ENCODE measurements at places on chromosomes 6 and 20. TPM values are rescaled to one million over a fixed set of nuclear protein-coding genes. Genes with fewer than 3 reads are reported as not detected.

DNA sequence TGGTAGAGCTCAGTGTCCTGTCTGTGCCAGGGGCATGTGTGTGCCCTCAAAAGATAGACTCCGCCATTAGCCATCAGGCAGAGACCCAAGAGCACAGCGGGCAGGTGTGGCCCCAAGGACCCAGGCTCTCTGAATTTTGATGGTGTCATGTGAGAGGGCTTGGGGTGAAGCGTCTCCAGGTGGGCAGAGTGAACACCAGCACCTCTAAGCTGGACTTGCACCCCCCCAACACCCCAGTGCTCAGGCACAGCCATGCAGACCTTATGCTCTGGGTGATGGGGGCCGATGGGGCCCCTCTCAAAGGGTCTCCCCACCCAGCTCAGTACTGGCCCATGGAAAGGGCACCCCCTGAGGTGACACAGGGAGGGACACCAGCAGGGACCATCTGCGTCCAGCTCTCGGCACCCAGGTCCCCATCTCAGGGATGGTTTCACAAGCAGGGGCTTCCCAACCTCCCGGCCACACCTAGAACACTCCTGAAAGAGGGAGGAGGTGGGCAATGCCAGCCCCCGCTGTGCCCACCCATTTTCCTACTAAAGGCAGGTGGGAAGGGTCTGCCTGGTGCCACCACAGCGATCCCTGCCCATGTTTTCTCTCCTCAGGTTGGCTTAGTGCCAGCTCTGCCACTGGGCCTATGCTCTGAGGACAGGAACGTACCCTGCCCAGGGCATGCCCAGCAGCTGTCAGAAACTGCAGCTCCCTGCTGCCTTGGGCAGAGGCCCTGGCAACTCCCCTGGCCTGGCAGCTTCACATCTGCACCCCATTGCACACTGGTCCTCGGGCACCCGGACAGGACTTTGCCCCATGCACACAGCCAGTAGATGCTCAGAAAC lies 3.5 kb downstream of the CST7 start:
- no peak for DNase-seq

- no peak for DNase-seq
Observed at GRCh38 chr6:77926198-77926751, 273.4 kb downstream of the MEI4 start.

GRCh38 chr6:166942393-166943168 lies 13.8 kb downstream of the RNASET2 start:
- DNase-seq, result no peak

DNA sequence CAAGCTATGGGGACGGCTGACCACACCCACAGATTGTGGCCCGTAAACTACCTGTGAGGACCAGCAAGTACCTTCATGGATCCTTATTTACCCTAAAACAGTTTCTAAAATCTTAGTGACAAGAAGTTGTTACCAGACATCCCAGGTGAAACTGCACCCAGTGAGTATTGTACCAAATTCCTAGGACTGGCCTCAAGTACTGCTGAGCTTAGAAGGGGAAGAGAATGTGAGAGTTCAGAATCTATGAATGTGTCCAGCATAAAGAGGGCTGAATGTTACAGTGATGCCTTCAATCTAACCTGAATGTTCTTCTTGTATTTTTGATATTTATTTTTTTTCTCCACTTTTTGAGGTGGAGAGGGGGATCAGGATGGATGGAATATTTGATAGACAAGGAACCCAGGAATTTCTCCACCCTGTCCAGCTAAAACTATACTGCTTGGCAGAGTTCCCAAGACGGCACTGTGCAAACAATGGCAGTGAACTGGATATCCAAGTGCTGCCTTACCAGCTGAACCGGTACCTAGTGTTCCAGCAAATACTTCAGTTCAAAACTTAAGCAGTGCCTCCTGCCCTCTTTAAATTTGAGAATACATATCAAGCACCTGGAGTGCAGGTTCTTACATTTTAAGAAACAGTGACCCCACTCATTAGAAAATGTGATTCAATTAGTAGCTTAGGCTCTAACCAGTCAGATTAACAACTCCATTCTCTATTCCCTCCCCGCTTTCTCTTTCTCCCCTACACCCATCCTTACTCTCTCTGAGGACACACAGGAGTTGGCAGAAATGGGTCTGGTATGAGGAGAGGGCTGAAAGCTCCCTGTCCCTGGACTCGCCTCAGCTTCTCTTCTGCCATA lies 427.3 kb upstream of the FLRT3 start:
- DNase-seq, result no peak

DNA sequence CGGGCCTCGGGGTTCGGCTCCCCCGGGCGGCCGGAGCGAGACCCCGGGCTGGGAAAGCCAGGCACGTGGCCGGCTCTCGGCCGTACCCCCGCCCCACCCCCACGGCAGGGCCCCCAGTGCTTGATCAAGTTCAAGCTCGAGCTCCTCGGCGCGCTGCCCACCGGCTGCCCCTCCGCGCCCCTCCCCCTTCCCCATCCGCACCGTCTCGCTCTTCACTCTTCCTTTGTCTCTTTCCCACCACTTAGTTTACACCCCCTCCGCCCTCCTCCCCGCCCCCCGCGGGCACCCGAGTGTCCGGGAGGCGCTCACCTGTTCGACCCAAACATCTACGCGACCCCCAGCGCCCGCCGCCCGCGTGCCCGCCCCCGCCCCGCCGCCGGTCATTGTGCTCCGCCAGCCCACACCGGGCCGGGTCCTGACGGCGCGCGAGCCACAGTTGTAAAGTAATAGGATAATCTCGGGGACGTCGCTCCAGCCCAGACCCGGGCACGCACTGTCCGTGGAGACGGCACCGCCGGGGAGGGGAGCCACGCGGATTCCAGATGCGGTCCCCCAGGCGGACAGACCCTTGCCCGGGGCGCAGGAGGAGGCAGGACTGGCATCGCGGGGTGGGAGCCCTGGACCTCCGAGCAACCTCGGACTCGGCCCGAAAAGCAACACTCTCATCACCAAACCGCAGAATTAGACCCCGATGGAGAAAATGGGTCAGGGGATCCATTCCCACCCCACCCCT lies 100.7 kb downstream of the NOL4L start:
- peak; percentile 82 for DNase-seq

DNA sequence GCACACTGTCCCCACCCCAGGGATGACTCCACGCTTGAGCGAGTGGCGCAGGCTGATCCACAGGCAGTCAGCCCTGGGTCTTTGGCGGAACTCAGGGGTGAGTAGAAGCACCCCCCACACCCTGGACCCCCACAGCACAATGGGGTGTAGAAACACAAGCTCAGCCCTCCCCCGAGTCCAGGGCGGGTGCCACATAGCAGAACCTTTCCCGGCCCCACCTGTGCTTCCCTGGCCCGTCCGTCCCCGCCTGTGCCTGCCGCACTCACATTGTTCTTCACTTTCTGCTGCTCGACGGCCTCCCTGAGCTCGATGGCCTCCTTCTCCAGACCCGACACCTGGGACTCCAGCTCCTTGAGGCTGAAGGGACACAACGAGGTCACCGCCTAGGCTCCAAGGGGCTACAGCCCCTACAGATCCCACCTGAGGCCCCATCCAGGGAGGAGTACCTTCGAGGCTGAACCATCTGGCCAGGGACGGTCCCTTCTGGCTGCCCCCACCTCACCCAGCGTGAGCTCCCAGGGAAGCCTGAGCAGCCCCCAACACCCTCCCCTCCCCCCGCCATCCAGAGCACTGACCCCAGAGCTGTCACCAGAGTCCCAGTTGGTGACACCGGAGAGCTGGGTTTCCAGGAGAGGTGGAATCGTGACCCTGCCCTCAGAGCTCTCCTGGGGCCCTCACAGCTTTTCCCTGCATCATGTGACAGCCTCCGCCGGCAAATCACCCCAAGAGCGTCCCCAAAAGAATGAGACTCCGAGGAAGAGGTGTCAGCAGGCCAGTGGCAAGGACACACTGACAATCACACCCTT lies 55.6 kb downstream of the DSTN start:
- DNase-seq, result peak; percentile 15

DNA sequence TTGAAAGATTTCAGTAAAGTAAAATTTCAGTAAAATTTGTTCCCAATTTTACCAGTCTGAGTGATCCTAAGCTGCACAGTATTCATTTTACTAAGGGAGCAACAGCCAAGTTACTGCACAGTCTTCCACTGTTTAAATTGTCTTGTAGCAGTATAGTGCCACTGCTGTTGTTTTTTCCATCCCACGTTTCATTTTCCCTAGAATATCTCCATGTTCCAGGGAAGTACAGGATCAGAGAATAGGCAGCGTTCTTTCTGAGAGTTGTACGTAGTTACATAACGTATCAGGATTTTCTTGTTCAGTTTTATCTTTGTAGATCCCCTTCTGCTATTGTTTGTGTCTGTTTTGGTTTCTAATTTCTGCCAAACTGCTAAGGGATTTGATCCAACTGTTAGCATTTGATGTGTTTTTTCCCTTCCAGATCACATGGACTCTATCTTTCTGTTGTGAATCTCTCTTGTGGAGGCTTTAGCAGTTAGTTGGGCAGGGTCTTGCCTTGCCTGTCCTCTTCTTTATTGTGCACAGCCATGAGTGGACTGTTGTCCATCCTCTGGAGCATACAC lies 38.4 kb downstream of the BCKDHB start:
- no peak for DNase-seq

- DNase-seq, result no peak
Observed at GRCh38 chr6:160789263-160790027, 87.4 kb downstream of the PLG start.

DNA sequence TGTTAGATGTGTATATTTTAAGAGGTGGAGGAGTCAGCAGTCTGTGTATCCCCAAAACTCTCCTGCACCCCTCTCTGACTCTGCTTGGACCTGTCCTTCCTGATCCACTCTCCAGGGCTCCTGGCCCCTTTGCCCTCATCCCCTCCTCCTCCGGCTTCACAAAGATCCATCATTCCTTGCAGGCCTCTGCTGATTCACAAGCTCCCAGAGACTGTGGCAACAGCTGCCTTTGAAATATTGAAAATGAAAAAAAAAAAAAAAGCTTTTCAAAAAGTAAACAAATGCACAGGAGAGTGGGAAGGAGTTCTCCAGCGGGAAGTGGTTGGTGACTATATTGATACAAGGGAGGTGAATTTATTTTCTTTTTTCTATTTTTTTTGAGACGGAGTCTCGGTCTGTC lies 330.2 kb upstream of the SULF2 start:
- DNase-seq, result no peak

GRCh38 chr6:46486181-46486580 lies 5.1 kb downstream of the RCAN2 start:
- no peak for DNase-seq

ECI2 gene
- 115 TPM for polyA plus RNA-seq

TCF15 gene
- 7.4 TPM for polyA plus RNA-seq

BACH2 gene
- 0.61 TPM for polyA plus RNA-seq

TMEM74B gene
- polyA plus RNA-seq, result 7.8 TPM

All from right cardiac atrium (tissue), 5 donors.